ENCODE measurements at places on chromosomes 1 and 21.
A peak's percentile ranks its signal among the peaks of the same experiment; 100 is the strongest.

DNA sequence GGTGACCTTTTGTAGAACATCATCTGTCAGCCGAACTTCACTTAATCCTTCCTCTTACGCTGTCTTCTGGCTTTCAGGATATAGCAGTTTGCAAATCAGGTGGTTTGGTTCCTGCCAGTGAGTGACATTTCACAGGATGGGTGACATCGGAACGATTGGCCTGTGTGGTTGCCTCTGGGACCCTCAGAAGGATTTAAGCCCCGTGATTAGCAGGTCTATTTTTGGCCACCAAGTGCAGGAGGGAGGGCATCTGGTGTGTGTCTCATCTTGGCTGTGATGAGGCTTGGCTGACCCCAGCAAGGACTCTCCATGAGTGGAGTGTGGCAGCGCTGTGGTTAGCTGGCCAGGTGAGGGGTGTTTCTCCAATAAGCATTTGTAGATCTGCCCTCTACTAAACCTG lies 407.6 kb upstream of the VAMP3 start:
- DNase-seq, result no peak

GRCh38 chr1:14740016-14740415 lies 141.5 kb downstream of the KAZN start:
- DNase-seq, result no peak

- no peak for DNase-seq
Observed at GRCh38 chr1:67517046-67517445, 86.8 kb upstream of the SERBP1 start.

- DNase-seq, result no peak
Observed at GRCh38 chr1:217238945-217239344, 391.9 kb downstream of the GPATCH2 start.

DNA sequence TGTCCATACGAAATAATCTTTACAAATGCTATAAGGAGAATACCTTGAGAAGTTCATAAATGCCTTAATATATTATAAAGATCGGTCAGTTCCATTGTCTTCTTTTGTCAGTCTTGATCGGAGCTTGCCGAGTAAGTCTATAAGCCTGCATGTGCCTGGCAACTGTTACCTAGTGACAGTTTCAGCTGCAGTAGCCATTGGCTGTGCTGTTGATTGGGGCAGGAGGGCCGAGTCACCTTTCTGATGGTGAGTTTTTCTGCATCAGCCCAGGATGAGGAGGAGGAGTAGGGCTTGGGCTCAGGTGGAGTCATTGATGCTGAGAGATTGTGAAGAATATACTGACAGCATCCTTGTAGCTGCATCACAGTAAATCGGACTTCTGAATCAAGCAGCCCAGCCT lies 1.9 kb upstream of the GPR52 start:
- DNase-seq, result no peak

GRCh38 chr1:15273274-15273673 lies 26.3 kb downstream of the FHAD1 start:
- DNase-seq, result no peak

DNA sequence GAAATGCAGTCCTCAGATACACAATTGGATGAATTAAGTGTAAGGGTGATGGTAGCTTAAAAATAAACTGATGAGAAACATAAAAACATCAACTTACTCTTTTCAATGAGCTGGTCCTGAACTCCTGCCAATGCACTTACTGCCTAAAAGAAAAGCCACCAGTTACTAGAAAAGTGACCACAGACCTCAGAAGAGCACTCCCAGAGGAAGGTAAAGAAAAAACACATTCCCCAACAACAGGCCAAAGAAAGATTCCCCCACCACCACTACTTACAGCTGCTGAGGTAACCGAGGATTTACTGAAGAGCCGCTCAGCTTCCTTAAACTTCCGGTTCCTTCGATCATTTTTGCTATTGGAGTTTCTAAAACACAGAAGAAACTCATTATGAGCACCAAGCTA lies 5.4 kb downstream of the MEAF6 start:
- DNase-seq, result no peak

DNA sequence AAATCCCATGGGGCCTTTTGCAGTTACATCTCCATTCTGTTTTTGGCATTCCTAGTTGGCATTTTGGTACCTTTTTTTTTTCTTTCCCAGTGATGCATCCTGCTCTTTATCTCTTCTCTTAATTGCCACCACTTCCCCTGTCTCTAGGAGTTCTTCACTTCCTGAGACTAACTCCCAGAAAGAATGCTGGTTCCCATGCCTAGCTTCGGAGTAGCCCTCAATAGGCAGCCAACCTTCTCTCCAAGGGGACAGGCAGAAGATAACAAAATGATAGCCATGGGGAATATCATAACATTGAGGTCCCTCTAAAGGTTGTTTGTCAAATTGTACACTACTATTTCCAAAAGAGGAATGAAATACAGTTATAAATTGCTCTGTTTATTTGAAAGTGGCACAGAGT lies 150.6 kb upstream of the UBE2U start:
- no peak for DNase-seq

GRCh38 chr21:42833439-42833815 lies 45.9 kb downstream of the WDR4 start:
- DNase-seq, result no peak

GRCh38 chr1:162003061-162003829 lies 20.4 kb downstream of the OLFML2B start:
- DNase-seq, result peak; percentile 88

DNA sequence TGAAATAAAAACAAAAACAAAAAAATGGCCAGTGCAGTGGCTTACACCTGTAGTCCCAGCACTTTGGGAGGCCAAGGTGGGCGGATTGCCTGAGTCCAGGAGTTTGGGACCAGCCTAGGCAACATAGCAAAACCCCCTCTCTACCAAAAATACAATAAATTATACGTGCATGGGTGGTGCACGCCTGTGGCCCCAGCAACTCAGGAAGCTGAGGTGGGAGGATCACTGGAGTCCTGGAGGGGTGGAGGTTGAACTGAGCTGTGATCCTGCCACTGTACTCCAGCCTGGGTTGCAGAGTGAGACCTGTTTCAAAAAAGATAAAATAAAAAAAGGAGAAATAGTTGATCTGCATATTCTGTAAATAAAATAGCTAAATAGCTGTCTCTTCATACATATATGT lies 41.2 kb downstream of the HS2ST1 start:
- no peak for DNase-seq

DNA sequence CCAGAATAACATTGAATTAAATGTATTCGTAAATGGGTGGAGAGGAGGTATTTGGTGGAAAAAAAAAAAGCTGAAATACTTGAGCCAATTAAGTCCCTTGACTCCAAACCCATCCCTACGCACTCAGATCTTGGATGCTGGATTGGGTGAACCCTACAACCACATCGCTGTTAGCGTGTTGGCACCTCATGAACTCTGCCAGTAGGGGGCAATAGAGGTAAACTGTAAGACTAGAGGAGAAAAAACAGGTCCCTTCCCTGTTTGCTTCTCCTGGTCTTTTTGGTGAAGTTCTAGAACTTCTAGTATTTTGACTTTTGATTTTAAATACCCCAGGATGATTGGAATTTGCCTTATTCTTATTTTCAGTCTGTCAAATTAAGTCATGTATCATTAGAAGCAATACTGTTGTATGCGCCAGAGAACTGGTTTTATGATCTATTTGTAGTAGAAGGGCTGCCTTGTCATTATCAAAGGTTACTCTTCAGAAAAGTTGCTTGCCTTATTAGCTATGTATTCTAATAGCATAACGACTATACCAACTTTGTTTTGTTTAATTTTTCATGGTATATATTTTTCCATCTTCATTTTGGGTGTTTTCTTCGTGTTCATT lies 1.9 kb upstream of the OR13G1 start:
- peak; percentile 22 for DNase-seq

GRCh38 chr1:33180911-33181890 lies 642 bp downstream of the TRIM62 start:
- peak; percentile 83 for DNase-seq

DNA sequence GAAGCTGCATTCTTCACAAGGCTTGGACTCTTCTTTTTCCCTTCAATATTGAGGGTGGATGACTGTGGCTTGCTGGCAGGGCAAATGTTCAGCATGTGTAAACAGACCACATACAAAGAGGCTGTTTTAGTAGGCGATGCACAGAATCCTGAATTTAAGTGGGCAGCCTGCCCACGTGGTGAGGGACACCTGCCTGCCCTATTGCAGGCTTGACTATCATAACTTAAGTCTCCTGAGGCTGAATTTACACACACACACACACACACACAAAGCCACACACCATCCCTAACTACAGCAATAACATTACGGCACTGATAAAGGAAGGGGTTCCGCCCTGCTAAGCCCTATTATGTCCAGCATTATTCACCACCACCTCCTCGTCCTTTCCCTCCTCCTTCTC lies 15.9 kb downstream of the SYT2 start:
- DNase-seq, result no peak

DNA sequence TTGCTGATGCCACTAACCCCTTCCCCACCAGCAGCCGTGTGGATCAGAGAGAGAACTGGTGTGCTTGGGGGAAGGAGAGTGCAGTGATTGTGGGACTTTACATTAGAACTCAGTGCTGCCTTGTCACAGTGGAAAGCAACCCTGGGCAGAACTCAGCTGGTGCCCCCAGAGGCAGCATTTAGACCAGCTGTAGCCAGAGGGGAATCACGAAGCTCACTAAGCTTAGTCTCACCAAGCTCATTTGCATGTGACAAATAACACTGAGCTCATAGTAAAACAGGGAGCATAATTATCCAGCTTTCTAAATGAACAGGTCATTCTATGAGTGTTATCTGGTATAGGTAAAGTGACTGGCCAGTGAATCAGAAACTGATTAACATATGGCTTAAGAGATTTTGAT lies 9.8 kb upstream of the SMAP2 start:
- DNase-seq, result no peak

GRCh38 chr1:64497088-64497883 lies 27.4 kb downstream of the CACHD1 start:
- DNase-seq, result no peak

DNA sequence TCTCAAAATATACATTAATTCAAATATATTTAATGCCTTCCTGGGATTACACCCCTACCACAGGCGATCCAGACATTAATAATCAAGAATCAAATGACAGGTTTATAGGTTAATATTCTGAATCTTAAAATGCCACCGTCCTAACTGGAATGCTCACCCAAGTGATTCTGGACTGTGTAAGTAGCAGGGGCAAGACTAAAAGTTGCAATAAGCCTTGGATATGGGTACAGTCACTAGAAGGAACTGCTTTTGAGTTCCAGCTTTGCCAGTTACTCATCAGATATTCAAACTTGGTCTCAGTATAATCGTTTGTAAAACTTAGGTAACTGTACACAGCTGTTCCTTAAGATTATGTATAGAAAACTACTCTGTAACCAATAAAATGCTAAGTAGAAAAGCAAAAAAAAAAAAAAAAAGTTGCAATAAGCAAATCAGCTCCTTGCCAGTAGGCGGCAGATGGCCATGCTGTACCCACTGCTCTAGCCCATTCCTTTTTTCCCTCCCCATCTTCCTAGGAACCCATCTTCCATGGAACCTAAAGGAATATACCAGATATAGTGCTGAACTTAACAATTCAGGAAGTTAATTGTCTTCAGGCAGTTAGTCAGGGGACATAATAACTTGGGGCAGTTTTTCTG lies 10.5 kb downstream of the RO60 start:
- DNase-seq, result no peak

GRCh38 chr1:21933397-21934248 lies 3.5 kb downstream of the HSPG2 start:
- DNase-seq, result peak; percentile 70

- no peak for DNase-seq
Observed at GRCh38 chr1:45348609-45348965, 8.3 kb upstream of the MUTYH start.

DNA sequence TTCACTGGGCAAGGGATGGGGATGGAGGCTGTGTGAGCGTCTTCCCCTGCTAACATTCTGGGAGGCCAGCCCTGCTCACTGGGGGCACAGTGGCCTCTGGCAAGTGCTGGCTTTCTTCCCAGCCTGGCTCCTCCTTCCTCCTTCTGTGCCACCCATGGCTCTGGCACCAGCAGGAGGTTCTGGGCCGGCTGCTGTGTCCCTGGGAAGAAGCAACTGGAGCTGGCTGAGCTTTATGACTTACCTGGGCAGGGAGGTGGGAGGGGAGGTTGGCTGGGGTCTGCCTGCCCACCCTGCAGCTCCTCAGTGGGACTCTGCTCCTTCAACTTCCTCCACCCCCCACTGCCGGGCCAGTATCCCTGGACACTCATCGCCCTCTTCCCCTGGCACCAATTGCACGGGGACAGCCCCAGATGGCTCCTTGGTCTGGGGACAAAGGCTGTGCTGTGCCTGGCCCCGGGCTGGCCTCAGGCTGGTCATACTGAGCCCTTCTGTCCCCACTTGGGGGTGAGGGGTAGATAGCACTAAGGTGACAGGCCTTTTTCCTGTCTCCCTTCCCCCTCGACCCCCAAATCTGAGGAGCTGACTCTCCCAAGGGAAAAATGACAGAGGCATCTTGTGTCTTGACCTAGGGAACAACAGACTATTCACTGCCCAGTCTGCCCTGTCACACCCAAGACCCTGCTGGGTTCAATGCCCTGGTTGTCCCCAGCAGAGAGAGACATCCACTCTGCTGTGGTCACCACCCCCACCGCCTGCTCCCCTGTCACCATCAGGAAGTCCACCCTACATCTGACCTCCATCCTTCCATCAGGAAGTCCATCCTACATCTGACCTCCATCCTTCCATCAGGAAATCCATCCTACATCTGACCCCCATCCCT lies 14.4 kb downstream of the CDK18 start:
- DNase-seq, result no peak

GRCh38 chr21:15558884-15559283 lies 170.9 kb upstream of the USP25 start:
- no peak for DNase-seq

GRCh38 chr1:108584428-108584856 lies 24.5 kb downstream of the EEIG2 start:
- DNase-seq, result no peak

- DNase-seq, result no peak
Observed at GRCh38 chr21:17514124-17514845, 1.4 kb downstream of the CXADR start.

DNA sequence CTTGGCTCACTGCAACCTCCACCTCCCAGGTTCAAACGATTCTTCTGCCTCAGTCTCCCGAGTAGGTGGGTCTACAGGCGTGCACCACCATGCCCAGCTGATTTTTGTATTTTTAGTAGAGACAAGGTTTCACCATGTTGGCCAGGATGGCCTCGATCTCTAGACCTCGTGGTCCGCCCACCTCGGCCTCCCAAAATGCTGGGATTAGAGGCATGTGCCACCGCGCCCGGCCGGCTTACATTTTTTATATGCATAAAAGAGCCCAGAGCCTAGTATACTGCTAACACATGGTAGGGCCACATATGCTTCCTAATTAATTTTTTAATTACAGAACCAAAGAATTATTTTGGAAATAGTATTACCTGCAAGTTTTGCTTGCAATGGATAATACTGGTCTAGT lies 1325.4 kb downstream of the PLA2G4A start:
- DNase-seq, result no peak
